Small intestine (tissue), 16 donors: ENCODE measurements at places on chromosomes 6 and 20.

DNA sequence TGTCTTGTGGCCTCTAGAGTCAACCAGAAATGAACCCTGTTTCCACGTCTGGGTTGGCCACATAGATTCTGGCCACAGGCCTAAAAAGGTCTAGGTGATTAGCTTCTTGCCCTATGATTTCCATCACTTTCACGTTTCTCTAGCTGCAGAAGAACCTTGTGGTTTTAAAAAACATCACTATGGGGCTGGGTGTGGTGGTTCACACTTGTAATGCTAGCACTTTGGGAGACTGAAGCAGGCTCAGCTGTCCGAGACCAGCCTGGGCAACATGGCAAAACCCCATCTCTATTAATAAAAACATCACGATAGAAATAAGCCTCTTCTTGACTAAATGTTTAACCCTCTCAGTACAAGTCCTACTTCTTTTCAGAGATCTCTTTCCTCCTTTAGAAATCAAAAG, 27.6 kb downstream of the POLR1C start:
- no peak for DNase-seq

GRCh38 chr6:8652710-8653109, 217.4 kb upstream of the SLC35B3 start:
- no peak for DNase-seq

GRCh38 chr6:123276546-123276980, 280.5 kb downstream of the CLVS2 start:
- no peak for DNase-seq

GRCh38 chr6:122576888-122577287, 33.3 kb upstream of the PKIB start:
- DNase-seq: no peak

DNA sequence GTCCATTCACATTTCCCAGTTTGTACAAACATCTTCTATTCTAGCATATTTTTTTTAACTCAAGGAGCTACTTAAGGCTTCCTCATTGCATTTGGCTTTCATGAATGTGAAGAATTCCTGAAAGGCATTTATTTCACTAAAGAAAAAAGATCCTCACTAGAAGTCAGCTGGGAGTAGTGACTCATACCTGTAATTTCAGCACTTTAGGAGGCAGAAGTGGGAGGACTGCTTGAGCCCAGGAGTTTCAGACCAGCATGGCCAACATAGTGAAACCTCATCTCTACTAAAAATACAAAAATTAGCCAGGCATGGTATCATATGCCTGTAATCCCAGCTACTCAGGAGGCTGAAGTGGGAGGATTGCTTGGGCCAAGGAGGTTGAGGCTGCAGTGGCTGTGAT, 30.9 kb upstream of the XRN2 start:
- DNase-seq: no peak
